Activated CD4-positive, alpha-beta T cell treated with anti-CD3 and anti-CD28 coated beads for 36 hours (primary cell): ENCODE measurements at places on chromosomes 11 and 22. TPM values are rescaled to one million over a fixed set of nuclear protein-coding genes. Genes with fewer than 3 reads are reported as not detected.

DNA sequence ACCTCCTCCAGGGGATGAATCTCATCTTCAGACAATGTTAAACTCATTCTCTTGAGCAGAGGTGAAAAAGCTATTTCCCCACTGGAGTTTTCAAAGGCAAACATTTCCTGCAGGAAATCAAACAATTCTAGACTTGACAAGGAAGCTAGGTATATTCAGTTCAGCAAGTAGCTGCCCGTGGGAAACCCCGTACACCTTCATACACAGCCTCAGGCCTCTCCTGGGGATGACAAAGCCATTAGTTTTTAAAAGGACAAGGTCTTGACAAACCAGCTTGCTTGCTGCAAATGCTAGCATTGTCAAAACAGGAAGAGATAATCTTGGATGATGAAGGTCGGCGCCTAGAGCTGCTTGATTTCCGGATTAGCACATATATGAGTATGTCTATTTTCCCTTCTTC is 1630.8 kb upstream of the TENM4 start:
- no peaks in the 10 kb centered on the region for H3K27me3 ChIP-seq
- no peak overlapping the region for H3K27ac ChIP-seq
- H3K36me3 ChIP-seq: no peaks in the 10 kb centered on the region
- no peak for DNase-seq

FGF3 gene
- total RNA-seq: not detected

DNA sequence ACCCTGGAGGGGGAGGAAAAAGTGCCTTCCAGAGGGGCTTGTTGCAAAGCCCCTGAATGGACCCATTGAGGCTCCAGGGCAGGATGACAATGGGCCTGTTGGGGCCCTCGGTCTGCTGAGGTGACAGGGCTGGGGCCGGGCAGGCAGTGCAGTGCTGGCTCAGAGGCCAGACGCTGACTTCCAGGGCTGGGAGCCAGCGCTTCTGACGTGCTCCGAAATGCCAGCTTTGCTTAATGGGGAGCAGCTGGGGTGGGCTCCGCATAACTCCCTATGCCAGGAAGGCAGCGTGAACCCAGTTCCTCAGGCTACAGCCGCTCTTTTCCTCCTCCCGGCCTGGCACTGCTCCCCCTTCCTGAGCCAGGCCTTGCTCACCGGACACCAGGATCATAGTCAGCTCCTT is 17.7 kb downstream of the NAV2 start:
- H3K27me3 ChIP-seq: no peaks in the 10 kb centered on the region
- H3K27ac ChIP-seq: no peak overlapping the region
- no peak for DNase-seq
- no peak overlapping the region for H3K4me3 ChIP-seq

DNA sequence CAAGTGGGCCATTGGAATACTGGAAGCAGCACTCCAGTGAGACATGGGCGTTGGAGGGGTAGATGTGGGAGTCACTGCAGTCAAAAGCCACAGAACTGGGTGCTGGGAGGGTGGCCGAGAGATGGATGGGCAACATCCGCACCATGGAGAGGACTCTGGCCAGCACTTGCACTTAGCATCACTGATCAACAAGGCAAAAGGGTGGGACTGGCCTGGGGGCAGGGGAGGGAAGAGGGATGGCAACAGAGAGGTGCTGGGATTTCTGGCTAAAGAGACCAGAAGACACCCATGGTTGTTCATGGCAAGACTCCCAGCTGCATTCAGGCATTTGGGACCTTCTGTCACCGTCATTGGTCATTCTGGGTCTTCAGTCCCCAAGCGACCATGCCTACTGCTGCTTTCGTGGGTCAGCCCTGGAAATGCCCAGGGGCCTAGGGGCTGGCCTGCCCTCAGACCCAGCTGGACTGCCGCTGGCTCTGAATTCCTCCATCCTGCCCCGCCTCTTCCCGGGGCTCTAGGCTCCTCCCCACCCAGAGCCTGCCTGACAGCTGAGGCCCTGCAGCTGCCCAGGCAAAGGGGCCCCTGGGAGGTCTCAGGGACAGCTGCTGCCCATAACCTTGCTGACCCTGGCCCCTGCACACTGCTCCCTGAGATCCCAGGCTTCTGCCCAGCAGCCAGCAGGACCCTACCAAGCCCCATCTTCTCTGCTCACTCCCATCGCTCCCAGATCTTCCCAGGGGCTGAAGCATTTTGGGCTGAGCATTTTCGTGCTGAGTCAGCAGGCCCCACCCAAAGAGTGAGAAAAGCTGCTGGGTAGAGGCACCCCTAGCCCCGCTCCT is 13.0 kb upstream of the CDC42EP2 start:
- no peaks in the 10 kb centered on the region for H3K4me1 ChIP-seq
- no peak for DNase-seq
- H3K27ac ChIP-seq: no peak overlapping the region
- H3K4me3 ChIP-seq: no peak overlapping the region
- H3K27me3 ChIP-seq: no peaks in the 10 kb centered on the region
- H3K36me3 ChIP-seq: peaks cover 18% of the 10 kb centered on the region

FBLN1 gene
- not detected for total RNA-seq

DNA sequence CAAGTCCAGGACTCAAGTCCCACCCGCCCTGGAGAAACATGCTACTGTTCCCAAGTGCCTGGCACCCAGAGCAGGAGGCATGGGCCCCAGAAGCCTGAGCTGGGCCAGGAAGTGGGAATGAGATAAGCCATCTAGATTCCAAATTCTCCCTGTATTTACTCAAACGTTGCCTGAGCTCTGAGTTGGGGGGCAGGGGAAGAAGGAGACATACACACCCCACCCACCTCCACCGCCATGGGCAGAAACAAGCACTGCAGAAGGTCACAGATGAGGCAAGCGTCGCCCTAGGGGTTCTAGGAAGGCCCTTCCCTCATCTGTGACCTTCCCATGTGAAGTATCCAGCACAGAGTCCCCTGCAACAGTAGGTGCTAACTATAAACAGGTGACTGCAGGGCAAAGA is 54.0 kb downstream of the PLEKHA7 start:
- H3K36me3 ChIP-seq: no peaks in the 10 kb centered on the region
- no peak for DNase-seq
- peaks cover 6% of the 10 kb centered on the region for H3K4me1 ChIP-seq

- no peaks in the 10 kb centered on the region for H3K36me3 ChIP-seq
- peaks cover 10% of the 10 kb centered on the region for H3K4me1 ChIP-seq
- DNase-seq: no peak
- no peak overlapping the region for H3K4me3 ChIP-seq
These were observed 17.5 kb downstream of the PLEKHB1 start for GRCh38 chr11:73663604-73664495.

SCN3B gene
- total RNA-seq: not detected

MEI1 gene
- total RNA-seq: 31.5 TPM

DNA sequence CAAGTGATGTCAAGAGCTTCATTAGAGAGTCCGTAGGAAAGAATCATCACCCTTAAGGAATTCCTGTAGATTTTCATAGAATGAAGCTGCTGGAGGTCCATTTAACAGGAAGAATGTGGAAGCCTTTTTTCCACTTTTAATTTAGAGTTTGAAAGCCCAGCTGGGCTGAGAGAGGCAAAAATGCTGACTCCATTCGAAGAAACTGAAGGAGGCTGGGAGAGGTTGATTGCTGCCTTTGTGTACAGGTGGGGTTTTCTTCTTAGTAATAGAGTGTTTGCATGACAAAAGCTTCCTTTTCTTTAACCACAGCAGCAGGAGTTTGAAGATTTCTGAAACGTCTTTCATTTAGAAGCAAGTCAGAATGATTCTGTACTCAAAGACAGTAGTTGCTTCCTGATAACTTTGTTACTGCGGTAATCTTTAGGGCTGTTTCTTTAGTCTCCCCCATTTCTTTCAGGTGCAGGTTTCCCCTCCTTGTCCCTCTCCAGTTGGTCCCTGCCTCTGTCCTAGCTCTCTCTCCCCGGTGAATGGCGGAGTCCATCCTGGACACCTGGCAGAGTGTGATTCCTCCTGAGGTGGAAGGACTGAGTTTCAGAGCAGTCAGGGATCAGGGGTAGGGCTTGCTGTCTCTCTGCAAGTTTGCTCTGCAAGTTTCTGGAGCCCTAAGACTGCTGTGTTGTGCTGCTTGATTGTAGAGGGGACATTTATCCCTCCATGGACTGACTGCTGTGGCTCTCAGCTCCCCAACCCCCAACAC is 166.2 kb downstream of the LDLRAD3 start:
- DNase-seq: no peak
- H3K27me3 ChIP-seq: peaks cover 8% of the 10 kb centered on the region
- no peak overlapping the region for H3K4me3 ChIP-seq

DNA sequence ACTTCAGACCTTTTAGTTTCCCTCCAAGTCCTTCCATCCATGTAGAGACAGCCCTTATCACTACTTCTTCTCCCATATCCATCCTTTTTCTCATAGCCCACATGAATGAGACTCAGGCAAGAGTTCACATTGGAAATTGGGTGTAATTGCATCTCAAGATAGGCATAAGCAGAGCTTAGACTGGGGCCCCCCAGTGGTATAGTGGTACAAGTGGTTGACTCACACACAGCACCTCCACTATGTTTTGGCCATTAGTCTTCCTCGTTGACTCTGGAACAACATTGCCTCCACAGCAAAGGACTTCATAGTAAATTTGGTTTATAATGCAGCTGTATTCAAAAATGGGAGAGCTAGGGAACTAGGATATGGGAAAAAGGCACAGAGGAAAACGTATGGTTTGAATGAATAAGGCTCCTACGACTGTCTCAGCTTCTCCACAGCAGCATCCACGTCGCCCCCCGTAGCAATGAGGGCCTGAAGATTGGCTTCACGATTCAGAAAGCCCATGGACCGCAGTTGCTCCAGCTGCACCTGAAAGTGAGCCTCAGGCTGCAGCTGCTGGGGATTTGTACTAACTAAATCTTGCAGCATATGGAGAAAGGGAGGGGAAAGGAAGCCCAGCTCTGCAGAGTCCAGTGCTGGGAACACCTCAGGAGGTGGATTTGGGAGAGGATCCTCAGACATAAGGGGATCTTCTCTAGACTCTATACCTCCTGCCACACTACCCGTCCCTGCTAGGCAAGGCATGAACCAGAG is 2.4 kb downstream of the UBQLN3 start:
- H3K36me3 ChIP-seq: no peaks in the 10 kb centered on the region
- H3K4me1 ChIP-seq: no peaks in the 10 kb centered on the region
- H3K27ac ChIP-seq: no peak overlapping the region

GRCh38 chr11:116171271-116172140 is 601.3 kb downstream of the BUD13 start:
- H3K27me3 ChIP-seq: peaks cover 8% of the 10 kb centered on the region
- H3K27ac ChIP-seq: no peak overlapping the region
- DNase-seq: no peak
- H3K4me1 ChIP-seq: no peaks in the 10 kb centered on the region
- no peak overlapping the region for H3K4me3 ChIP-seq

- peaks cover 14% of the 10 kb centered on the region for H3K4me1 ChIP-seq
- peak overlapping the region; percentile 70 for H3K27ac ChIP-seq
- peak overlapping the region; percentile 91 for H3K4me3 ChIP-seq
- peak; percentile 26 for DNase-seq
- no peaks in the 10 kb centered on the region for H3K36me3 ChIP-seq
- H3K27me3 ChIP-seq: peaks cover 2% of the 10 kb centered on the region
These were observed 70.0 kb downstream of the RBX1 start for GRCh38 chr22:41021061-41021612.

TEX12 gene
- 0.34 TPM for total RNA-seq

RFPL1 gene
- not detected for total RNA-seq

DNA sequence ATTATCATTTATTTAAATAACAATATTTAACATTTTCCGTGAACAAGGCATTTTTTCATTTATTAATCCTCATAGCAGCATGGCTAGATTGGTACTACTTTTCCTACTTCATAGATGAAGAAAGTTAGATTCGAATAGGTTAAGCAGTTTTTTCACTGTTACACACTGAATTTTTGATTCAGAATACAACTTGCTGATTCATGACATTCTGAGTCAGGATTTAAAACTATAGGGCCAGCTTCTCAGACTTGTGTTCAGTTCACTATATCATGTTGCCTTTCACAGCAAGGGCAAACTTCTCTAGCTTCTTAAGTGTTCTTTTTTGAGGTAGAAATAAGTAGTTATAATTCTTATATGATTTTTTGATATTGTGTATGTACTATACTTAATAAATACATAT is 31.5 kb downstream of the CYP2R1 start:
- no peak for DNase-seq
- no peak overlapping the region for H3K27ac ChIP-seq
- H3K36me3 ChIP-seq: peaks cover 49% of the 10 kb centered on the region
